ENCODE measurements at places on chromosomes 6 and 20. TPM values are rescaled to one million over a fixed set of nuclear protein-coding genes. Genes with fewer than 3 reads are reported as not detected.

OPN5 gene
- total RNA-seq: not detected

KCNK5 gene
- 1.0 TPM for total RNA-seq

DEFB126 gene
- total RNA-seq: not detected

PAX1 gene
- not detected for total RNA-seq

SLC17A2 gene
- total RNA-seq: not detected

DCDC2 gene
- 3.7 TPM for total RNA-seq

HLA-DRB1 gene
- total RNA-seq: not detected

SMLR1 gene
- not detected for total RNA-seq

POU5F1 gene
- total RNA-seq: 10.8 TPM

All from A549 treated with Hydrocortisone at 1 μM for 4 hours (cell line).